ENCODE measurements at places on chromosomes 2 and 18.

GRCh38 chr2:35873921-35874320 is 481.7 kb upstream of the CRIM1 start:
- no peak for DNase-seq

DNA sequence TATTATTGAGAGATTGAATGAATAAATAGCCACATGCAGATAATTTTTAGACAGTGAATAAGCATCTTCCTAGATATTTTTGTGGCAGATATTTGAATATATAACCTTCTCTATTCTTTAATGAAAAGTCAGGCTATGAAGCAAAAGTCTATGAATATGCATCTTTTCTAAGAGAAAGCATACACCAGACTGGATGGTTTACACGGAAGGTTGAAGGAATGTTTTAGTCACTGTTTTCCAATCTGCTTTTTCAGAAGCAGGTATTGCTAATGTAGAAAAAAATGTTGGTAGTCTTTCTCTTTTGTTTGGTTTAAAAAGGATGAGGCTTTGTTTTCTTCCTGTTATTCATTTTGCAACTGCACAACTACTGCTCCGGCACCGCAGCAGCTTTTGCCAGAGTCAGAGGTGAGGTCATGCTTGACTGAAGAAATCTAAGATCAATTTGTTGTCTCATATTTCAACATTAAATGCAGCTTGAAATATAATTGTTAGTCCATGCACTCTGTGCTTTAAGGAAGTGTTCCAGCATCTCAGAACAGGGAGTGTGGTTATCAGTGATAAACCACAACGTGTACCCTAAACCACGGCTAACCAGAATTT is 1540.8 kb upstream of the PIK3C3 start:
- DNase-seq, result no peak

DNA sequence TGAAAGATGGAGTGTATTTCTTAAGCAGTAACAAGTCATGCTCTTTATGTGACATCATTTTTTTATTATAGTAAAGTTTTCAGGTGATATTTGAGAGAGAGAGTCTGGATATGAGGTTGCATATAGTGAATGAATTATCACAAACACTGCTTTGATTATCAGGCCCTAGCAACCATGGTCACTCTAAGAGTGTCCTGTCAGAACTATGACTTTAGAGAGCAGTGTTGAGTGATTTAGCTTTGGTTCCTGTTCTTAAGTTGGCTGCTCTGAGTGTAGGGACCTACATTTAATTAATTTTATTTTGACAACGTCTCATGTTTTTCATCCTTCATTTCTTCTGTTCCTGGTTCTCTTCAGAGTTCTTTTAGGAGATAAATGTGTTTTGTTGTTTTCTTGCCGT is 275.5 kb downstream of the KCNJ3 start:
- DNase-seq, result no peak

DNA sequence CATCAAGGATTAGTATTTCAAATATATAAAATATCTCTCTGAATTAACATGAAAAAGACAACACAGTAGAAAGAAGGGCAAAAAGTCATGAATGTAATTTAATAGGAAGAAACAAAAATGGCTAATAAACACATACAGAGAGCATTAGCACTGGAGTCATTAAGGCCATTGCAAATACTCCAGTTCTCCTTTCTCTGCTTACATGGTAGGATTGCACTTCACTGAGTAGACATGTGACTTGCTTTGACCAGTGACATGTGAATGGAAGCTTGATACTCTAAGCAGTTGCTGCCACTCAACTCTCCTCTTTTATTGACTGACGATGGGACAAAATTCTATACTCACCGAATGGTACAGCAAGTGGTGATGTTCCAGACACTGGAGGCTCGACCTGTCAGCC is 153.9 kb upstream of the LGALSL start:
- no peak for DNase-seq

GRCh38 chr2:42961961-42962360 is 169.6 kb upstream of the HAAO start:
- no peak for DNase-seq

GRCh38 chr18:34023471-34023870 is 201.2 kb downstream of the NOL4 start:
- no peak for DNase-seq

DNA sequence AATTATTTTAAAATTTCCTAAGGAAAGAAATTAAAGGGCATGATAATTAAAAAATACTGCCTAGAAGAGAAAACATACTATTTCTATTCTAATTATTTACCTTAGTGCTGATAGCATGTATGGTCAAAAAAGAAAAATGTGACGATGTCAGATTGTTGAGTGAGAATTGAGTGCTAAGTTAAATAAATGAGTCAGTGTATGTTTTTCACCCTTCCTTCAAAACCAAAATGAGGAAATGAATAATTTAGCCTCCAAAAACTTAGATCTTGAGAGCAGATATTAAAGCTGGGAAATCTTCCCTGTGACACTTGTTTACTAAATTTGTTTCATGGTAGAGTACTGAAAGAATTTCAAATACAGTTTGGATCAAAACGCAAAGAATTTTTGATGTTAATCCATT is 58.6 kb upstream of the NYAP2 start:
- DNase-seq, result no peak

GRCh38 chr2:177595126-177595845 is 202.7 kb downstream of the AGPS start:
- DNase-seq, result no peak

DNA sequence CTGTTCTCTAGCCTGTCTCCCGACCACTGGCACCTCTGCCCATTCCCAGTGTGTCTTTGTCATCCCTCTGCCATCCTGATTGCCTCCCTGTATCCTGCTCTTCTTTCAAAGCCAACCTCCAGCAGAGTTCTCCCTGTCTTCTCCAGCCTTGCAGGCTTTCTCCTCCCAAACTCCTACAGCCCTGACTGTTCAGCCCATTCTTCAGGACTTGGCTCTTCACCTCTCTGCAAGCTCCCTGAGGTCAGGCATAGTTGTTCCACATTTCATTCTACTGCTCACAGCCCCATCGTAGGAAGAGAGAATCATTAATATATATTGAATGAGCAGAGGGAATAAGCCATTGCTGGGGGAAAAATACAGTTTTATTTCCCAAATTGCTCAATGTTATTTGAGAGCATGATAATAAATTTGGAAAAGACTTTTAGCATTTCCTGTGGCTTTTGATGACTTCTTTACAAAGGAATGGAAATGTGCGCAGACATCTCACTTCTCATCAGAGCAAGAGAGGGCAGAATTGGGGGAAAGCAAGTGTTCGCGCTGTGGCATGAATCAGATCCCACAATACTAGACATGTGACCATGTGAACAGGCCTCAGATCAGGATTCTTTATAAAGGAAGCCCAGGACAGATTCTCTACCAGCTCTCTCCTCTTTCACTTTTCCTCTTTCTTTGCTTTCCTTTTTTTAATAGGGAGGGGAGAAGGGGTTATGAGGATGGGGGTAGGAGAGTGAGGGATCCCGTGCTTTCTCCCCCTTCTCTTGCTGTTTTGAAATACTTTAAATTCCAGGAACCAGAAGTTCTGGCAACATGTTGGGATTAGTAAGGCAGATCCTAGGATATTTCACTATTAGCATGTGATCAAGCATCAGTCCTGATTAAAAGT is 37.4 kb downstream of the EPAS1 start:
- DNase-seq, result no peak

GRCh38 chr2:63663013-63663864 is 74.5 kb downstream of the MDH1 start:
- no peak for DNase-seq

DNA sequence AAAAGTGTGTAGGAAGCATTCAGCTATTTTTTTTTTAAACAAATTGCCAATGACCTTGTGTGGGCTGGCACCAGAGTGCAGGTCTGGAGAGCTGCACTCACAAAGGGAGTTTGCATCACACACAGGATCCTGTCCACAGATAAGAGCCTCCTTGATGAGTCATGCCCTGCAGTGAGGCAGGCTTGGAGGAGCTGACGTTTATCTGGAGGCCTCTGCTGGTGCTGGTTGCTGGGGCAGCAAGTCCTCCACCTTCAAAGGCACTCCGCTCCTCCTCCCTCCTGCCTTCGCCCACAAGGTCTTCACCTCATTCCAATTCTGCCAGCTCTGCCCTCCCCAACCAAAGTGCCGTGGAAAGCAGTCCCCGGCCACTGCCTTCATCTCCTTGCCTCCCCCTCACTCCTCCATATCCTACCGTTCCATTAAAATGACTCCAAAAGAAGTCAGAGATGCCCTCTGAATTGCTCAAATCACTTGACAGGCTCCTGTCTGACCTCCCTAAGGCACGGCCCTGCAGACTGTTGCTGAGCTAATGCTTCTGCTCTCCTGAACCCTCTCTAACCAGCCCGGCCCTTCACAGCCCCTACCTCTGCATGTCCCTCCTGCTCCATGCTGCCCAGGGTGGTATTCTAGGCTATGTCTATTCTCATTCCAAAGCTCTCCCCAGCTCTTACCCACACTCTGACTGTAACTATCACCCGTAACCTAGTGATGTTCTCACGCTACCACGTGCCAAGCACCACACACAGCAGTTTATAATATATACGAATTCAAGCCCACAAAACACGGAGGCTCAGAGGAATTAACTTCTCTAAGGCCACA is 30.9 kb downstream of the LONRF2 start:
- DNase-seq, result peak; percentile 19

- DNase-seq, result no peak
Observed at GRCh38 chr2:137220438-137220993, 455.2 kb downstream of the THSD7B start.

DNA sequence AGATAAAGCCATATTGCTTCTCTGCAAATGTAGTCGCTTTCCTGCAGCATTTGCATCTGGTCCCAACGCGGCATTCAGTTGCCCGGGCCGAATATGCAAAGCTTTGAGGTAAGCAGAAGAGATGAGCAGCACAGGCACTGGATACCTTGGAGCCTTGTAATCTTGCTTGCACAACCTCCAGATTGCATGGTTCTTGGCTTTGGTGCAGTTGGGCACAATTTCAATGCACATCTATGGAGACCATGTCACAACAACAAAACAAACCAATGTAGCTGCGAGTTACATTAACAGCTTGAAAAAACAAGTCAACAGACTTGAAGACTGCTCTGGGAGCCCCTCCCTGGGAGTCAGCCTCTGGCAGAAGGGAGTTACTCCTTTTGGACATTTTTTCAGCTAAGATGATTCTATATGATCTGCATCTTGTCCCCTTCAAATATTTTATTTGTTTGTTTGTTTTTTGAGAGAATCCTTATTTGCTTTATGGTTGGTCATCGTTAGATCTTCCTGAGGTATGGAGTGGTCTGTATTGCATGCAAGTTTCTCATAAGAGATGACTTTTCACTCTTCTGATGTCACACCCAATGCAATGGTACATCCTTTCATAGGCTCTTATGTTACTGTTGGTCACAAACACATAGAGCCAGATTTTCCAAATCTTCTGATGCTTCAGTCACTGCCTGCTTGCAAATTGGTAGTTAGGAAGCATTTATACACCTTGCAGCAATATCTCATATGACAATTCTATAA is 113.5 kb downstream of the EFEMP1 start:
- no peak for DNase-seq

DNA sequence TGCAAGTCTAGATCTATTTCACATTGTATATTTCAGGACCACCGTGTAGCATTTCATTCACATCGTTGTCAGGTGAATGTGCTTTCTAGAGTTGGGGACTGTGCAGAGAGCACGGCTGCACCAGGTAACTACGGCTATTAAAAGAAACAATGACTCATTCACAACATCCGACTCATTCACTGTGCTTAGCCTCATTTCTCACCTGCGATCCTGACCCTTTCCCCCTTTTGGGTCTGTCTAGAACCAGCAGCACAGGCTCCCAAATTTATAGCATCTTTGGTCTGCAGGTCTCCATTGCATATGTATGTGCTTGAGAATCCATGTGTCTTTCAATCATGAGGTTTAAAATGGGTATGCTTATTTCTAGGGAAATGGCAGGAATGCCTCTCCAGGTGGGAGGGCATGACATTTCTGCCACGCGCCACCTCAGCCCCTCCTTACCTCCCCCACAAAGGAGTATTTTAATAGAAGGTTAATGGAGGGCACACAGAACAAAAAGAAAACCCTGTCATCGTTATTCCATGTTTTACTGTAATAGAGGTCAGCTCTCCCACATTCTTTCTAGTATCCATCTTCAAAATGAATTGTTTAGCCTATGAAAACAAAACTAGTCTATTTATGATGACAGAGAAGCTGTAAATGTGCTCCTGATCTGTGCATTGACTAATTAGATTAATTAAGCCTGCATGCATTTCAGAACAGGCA is 246.7 kb upstream of the EPHA4 start:
- no peak for DNase-seq

DNA sequence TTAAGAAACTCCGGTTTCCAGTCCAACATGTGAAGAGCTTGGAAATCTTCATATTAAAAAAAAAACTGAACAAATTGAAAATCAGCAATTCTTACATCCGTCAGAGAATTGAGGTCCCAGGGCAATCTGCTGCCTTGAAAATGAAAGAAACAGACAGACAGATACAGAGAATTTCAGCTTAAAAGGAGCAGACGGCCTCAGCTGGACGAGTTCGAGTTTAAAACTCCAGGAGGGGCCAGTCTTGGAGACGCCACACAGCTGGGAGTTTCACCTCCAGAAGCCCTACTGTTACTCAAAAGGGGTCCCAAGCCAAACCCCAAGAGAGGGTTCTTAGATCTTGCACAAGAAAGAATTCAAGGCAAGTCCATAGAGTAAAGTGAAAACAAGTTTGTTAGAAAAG is 226.5 kb upstream of the ARL4C start:
- no peak for DNase-seq

DNA sequence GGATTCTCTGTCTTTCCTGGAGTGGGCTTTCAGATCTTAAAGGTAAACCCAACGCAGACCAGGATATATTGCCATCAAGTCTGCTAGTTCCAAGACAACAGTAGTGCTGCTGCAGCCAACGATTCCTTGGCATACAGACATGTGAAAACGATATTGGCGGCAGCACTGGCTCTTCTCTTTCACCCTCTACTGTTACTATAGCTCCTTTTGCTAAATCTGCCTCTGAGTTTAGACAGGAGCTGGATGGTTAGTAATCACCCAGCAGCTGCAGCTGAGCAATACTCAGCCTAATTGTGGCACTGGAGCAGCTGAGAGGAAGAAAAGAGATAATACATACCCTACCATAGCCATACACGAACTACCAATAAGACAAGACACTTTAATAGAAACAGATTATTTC is 4.0 kb downstream of the YES1 start:
- DNase-seq, result no peak

All from CD4-positive, alpha-beta T cell treated with Interleukin-2 at 100 ng/mL for 4 hours (primary cell).